Stimulated activated CD8-positive, alpha-beta memory T cell treated with anti-CD3 and anti-CD28 coated beads, Interleukin-7, amount 100 ng/mL, for 48 hours (primary cell): ENCODE measurements at places on chromosomes 7 and 10.

DNA sequence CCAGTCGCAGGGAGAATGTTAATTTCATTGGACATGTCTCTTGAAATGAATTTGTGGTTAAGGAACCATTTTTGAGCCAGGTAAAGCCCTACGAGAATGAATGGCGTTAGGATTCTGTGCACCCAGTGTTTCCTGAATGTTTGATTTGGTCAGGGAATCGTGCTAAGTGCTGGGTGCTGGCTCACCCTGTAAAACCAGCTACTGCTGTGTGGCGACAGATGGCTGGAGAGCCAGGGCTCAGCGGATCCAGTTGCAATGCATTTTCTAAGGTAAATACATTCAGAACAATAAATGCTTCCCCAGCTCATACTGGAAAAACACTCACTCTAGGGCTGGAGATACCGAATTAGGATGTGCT is 355.5 kb downstream of the GLRX3 start:
- no peak for DNase-seq

DNA sequence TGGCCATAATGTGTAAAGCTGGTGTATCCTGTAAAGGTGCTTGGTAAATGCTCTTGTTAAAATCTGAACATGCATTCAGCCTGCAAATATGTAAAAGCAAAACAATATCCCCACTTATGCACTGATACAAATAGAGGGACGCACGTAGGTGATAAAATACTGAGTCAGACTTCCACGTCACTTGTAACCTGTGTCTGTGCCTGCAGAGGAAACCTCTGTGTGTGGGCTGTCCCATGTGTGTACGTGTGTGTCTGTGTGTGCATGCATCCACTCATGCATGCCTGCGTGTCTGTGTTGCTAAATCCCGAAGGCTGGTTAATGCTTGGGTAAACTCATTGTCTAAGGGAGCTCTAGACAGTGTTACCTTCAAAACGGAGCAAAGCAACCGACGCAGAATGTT is 68.9 kb downstream of the KLF6 start:
- no peak for DNase-seq

- DNase-seq: no peak
Measured at GRCh38 chr10:62815381-62816075, 638 bp downstream of the EGR2 start.

GRCh38 chr7:116544487-116544886 is 19.7 kb downstream of the CAV1 start:
- no peak for DNase-seq
